Endothelial cell of coronary artery (primary cell): ENCODE measurements at places on chromosomes 2 and 18. TPM values are rescaled to one million over a fixed set of nuclear protein-coding genes. Genes with fewer than 3 reads are reported as not detected.

EVA1A gene
- total RNA-seq, result 88.6 and 116 TPM in 2 replicates

CGREF1 gene
- 1.2 and 4.3 TPM in 2 replicates for total RNA-seq

IL36RN gene
- total RNA-seq, result not detected in 2 replicates

HAAO gene
- 0.09 TPM in 2 replicates for total RNA-seq

FOXD4L1 gene
- 0.18 TPM in 1 of 2 replicates, not detected in the other for total RNA-seq

ALPG gene
- not detected in 2 replicates for total RNA-seq

CYP27A1 gene
- total RNA-seq, result 5.8 and 8.6 TPM in 2 replicates

SCN9A gene
- total RNA-seq, result 0.47 and 1.2 TPM in 2 replicates

CHST9 gene
- total RNA-seq, result not detected in 2 replicates
